Stimulated activated CD4-positive, alpha-beta T cell treated with anti-CD3 and anti-CD28 coated beads, Interleukin-4, amount 100 ng/mL, for 24 hours (primary cell): ENCODE measurements at places on chromosomes 1 and 21.

DNA sequence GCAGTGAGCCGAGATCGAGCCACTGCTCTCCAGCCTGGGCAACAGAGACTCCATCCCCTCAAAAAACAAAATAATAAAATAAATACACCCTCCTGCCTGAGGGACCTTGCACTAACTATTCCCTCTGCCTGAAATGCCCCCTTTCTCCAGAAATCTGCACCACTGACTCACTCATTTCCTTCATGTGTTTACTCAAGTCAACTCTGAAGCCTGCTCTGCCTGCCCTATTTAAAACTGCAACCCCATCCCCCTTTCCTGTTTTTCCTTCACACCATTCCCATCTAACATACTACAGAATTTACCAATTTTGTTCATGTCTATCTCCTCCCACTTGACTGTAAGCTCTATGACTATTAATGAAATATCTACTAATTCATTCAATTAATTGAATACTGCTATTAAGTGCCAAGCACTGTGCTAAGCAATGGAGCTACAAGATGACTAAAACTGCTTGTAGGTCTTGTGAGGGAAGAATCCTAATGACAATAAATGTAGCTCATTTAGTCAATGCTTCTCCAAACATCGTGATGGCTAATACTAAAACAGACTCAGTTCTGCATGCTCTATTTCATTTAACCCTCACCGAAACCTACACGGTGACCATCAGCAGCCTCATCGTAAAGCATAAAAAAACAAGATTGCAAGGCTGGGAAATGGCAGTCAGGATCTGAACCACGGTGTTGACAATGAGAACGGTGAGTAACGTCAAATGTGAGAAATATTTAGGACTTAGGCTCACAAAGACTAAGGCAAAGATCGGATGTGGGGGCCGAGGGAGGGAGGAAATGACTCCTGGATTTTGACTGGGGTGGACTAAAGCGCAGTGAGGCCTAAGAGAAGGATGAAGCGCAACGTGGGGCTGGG is 749 bp upstream of the TMEM39B start:
- DNase-seq, result no peak

GRCh38 chr1:181010789-181011188 is 11.9 kb downstream of the STX6 start:
- DNase-seq, result no peak

- no peak for DNase-seq
Observed at GRCh38 chr1:94056996-94057395, 64.0 kb downstream of the ABCA4 start.

DNA sequence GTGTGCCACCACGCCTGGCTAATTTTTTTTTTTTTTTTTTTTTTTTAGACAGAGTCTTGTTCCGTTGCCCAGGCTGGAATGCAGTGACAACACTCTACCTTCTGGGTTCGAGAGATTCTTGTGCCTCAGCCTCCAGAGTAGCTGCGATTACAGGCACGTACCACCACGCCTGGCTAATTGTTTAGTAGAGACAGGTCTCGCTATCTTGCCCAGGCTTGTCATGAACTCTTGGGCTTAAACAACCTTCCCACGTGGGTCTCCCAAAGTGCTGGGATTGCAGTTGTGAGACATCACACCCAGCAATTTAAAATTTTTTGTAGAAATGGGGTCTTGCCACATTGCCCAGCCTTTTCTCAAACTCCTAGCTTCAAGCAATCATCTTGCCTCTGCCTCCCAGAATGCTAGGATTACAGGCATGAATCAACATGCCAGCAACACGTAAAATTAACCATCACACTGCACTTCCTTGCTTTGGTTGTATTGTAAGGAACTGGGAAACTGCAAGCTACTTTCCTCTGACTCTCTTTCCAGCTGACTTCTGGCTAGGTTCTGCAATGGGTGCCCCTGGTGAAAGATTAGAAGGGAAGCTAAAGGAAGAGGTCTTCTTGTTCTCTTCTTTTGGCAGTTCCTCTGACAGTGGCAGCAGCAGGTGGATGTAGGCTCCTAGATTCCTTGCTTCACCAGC is 13.9 kb upstream of the IL6R start:
- no peak for DNase-seq

GRCh38 chr21:29725025-29725736 is 214.6 kb downstream of the GRIK1 start:
- no peak for DNase-seq

DNA sequence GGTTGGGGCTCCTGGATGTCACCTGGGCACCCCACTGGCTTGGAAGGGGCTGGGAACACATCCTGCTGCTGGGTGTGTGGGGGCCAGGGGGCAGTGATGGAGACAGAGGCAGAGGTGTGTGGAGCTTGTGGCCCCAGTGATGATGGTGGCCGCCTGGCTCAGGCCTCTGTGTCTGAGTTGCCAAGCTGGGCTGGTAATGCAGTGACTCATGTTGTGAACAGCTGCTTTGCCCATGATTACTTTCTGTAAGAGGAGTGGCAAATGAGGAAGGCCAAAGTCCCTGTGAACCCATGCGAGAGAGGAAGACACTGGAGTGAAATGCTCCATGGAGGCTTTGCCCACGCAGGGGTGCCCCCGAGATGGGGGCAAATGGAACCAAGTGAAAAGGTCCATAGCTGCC is 86.8 kb downstream of the KCNJ6 start:
- no peak for DNase-seq

- DNase-seq, result no peak
Observed at GRCh38 chr1:78136680-78137079, 90.9 kb downstream of the GIPC2 start.

- no peak for DNase-seq
Observed at GRCh38 chr1:192603218-192603787, 27.7 kb downstream of the RGS1 start.

- no peak for DNase-seq
Observed at GRCh38 chr21:33007747-33008146, 18.0 kb upstream of the OLIG2 start.

DNA sequence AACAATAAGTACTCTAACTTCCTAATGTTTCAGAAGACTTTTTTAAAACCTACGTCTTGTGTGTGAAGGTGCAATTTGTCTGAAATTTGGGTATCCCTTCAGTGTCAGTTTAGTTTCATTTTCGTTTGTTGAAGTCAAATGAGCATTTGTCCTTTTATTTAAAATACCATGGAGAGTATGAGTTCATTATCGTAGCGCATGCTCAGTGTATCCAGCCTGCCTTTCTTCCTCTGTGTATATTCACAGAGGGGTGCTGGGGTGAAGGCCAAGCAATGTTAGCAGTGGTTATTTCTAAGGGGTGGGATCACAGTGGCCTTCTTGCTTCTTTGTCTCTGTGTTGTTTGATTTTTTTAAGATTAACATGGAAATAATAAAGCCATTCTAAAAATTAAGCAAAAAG is 43.2 kb downstream of the CNN3 start:
- peak; percentile 8 for DNase-seq

GRCh38 chr1:159077120-159077961 is 775 bp upstream of the AIM2 start:
- peak; percentile 96 for DNase-seq

- DNase-seq, result no peak
Observed at GRCh38 chr1:10765734-10766478, 30.5 kb downstream of the CASZ1 start.

DNA sequence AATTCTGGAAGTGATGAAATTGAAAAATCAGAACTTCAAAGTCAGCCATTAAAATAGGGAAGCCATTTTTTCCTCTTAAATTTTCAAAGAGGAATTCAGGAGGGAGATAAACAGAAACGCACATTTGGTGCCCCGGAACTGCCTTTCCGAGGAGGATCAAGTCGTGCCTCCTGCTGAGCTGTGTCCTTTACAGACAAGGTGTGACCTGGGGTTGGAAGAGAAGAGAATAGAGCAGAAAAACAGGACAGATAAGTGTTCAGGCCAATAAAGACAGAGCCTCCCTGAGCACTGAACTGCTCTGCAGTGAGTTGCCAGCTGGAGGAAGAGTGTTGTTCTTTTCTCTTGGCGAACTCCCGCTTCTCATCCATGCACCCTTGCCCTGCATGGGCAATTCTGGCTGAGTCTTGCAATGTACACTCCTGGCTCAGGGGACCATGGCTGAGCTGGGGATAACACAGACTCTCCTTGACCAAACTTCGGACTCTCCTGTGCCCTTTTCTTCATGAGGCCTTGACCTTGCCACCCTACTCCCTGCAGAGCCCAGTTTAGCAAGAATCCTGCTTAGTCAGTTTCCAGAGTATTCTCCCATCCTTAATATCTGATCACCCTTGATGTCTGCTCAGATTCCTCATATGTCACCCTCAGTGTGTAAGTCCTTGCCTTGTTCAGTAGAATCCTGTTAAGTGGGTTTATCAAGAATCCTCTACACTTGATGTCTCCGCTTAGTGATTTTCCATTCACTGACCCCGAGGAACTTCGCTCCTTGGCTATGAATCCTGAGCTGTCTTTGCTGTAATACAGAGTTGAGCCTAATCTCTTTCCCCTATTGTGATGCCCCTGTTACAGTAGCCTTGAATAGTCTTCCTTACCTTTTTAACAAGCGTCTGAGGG is 1.3 kb upstream of the MTARC1 start:
- no peak for DNase-seq

DNA sequence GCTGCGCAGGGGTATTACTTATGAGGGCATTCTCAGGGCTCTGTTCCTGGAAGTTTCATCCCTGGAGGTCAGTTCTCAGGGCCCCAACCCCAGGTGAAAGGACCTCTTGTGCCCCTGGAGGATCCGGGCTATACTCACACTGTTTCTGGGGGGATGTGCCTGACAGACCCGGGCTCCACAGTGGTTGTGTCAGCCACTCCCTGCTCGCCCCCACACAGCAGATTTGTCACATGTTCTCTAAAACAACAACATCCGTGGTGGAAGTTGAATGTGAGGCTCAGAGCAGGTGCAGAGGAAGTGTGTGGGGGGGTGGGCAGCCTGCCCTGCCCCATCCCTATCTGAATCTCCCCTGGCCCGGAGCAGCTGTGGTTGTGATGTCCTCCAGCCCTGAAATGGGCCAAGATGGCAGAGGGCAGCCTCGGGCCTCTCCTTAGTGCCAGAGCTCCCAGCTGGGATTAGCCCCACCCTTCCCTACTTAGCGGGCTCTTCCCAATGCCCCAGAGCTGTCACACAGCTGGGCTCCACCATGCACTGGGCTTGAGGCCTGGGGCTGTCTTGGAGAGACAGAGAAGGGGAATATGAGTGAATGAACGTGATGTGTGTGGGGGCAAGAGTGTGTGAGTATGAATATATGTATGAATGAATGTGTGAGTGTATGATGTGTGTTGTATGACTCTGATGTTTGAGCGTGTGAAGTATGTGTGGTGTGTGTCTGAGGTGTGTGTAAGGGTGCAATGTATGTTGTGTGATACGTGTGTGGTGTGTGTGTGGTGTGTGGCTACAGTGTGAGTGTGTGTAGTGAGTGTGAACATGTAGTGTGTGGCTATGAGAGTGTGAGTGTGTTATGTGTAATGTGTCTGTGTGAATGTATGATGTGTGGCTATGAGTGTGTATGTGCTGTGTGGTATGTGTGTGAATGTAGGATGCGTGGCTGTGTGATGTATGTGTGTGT is 1.5 kb upstream of the FCMR start:
- peak; percentile 76 for DNase-seq

DNA sequence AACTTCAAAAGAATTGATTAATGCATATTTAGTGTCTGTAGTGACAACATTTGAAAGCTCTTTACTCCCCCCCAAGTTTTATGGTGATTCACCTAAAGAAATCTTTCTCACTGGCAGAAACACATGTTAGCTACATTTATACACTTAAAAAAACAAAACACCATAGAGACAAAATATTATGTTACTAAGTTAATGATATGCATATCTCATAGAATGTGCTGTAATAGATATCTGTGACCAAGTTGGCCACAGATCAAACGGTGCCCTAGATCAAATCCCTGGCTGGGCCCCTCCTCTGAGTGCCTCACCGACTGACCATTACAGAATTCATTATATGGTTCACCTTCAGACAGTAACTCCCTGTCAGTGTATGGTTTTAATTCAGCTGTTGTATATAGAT is 322.1 kb upstream of the LYPLAL1 start:
- DNase-seq, result no peak

- no peak for DNase-seq
Observed at GRCh38 chr21:41957991-41958766, 4.4 kb upstream of the C2CD2 start.

DNA sequence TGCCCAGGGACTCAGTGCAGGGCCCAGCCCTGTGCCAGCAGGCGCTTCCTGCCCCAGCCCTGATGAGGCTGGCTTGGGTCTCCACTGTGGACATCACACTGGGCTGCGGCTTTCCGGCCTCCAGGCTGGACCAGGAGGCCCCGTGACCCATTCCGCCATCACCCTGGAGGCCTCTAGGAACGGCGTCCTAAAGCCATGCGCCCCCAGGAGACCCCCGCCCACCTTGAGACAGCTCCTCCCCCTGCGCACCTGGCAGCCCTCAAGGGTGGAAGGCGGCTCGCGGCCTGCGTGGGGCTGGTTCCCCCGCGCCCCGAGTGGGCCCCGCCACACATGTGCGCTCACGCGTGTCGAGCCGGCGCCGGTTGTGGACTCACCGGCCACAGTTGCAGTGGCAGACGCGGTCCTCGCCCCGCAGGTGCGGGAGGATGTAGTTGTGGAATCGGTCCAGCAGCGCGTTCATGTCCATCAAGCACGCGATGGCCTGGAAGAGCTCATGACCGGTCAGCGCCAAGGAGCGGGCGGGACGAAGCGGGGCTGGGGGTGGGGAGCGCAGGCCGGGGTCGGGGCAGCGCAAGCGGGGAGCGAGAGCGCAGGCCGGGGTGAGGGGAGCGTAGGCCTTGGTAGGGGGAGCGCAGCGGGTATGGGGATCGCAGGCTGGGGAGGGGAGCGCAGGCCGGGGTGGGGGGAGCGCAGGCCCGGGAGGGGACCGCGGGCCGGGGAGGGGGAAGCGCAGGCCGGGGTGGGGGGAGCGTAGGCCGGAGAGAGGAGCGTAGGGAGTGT is 924 bp downstream of the TMEM240 start:
- no peak for DNase-seq

DNA sequence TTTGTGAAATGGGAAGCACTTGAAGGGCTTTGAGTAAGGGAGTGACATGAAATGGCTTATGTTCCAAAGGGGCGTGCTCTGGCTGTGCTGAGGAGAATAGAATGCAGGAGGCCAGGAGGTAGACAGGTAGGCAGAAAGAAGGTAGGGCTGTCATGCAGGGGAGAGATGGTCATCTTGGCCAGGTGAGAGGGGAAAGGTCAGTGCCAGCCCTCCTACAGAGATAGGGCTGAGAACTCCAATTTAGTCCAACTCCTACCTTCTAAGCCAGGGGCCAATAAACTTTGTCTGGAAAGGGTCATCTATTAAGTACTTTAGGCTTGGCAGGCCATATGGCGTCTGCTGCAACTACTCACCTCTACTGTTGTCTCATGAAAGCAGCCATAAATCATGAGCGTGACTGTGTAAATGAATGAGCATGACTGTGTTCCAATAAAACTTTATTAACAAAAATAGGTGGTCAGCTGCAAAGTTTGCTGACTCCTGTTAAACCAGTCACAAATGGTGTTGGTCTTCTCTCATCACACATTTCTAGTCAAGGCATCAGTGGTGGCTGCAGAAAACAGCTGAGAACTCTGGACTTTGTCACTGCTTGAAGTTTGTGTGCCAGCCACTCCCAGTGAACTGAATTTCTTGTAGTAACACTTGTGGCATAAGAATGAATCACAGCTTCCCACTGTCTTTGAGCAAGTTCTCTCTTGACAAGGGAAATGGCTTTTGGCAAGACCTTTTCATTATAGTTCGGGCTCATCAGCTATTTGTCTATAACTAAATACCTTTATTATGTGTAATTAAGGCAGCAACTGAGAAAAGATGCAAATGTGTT is 32.0 kb upstream of the CD2 start:
- no peak for DNase-seq

GRCh38 chr1:186699519-186699918 is 19.3 kb upstream of the PTGS2 start:
- DNase-seq, result no peak

GRCh38 chr1:45545553-45546310 is 4.9 kb upstream of the AKR1A1 start:
- no peak for DNase-seq
